ENCODE measurements at places on chromosomes 2 and 18. TPM values are rescaled to one million over a fixed set of nuclear protein-coding genes. Genes with fewer than 3 reads are reported as not detected.

Gene SIX3
- not detected for total RNA-seq

Gene CTAGE1
- not detected for total RNA-seq

Gene EN1
- not detected for total RNA-seq

Gene DES
- 1.2 TPM for total RNA-seq

Gene TWIST2
- total RNA-seq, result 0.91 TPM
